ENCODE measurements at places on chromosomes 7 and 10. TPM values are rescaled to one million over a fixed set of nuclear protein-coding genes. Genes with fewer than 3 reads are reported as not detected.

GRCh38 chr7:54847921-54848320 is 88.9 kb upstream of the SEC61G start:
- no peak for DNase-seq
- H3K27ac ChIP-seq, result no peak overlapping the region
- no peak overlapping the region for H3K4me3 ChIP-seq
- peaks cover 3% of the 10 kb centered on the region for H3K27me3 ChIP-seq
- no peaks in the 10 kb centered on the region for H3K4me1 ChIP-seq
- H3K36me3 ChIP-seq, result peaks cover 18% of the 10 kb centered on the region

Gene ASAH2
- total RNA-seq, result 11.3 TPM

GRCh38 chr7:101618207-101618839 is 10.8 kb downstream of the MYL10 start:
- H3K4me3 ChIP-seq, result no peak overlapping the region
- peaks cover 8% of the 10 kb centered on the region for H3K27me3 ChIP-seq
- no peak for DNase-seq
- no peak overlapping the region for H3K27ac ChIP-seq
- no peaks in the 10 kb centered on the region for H3K36me3 ChIP-seq

- H3K27ac ChIP-seq, result peak overlapping the region; percentile 24
- H3K36me3 ChIP-seq, result no peaks in the 10 kb centered on the region
- no peak for DNase-seq
- H3K4me3 ChIP-seq, result no peak overlapping the region
- peaks cover 11% of the 10 kb centered on the region for H3K4me1 ChIP-seq
Observed at GRCh38 chr10:4766454-4766853, 59.6 kb upstream of the AKR1E2 start.

DNA sequence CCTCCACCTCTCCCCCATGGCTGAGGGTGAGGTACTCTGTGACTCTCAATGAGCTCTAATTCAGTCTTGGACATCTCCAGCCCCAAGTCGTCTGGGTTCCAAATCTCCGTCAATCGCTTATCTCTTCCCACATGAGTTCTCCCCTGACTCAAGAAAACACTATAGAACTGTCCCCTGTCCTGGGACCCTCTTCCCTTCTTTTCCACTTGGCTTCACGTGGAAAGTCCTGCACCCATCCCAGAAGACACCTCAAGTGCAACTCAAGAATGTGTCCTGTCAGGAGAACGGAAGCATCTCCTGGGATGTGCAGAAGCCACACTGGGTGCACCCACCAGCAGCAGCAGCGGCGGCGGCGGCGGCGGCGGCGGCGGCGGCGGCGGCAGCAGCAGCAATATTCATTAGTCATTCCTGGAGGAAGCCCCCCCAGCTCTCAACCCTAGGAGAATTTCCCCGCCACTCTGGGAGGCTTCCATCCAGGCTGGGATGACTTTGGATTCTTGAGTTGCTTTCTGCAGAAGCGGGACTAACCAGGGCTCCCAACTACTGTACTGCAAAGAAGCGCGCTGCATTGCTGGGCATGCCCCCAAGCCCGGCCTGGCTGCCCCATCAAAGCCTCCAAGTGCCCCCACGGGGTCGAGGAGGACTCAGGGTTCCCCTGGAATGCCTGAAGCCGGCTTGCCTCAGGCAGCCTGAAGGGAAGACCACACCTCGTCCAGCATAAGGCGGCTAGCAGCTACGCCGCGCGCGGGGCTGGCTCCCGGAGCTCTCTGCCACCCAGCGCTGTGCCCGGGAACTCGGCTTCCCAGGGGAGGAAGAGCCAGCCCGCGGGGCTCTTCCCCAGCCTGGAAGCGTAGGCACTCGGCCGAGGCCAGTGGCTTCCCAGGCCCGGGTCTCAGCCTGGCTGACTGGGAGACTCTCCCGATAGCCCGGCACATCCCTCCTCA is 1.0 kb downstream of the CRTAC1 start:
- peaks cover 4% of the 10 kb centered on the region for H3K36me3 ChIP-seq
- no peak overlapping the region for H3K27ac ChIP-seq
- H3K4me1 ChIP-seq, result peaks cover 17% of the 10 kb centered on the region

Gene SPDYE2B
- total RNA-seq, result not detected

GRCh38 chr7:93231259-93231658 is 907 bp upstream of the VPS50 start:
- H3K4me3 ChIP-seq, result peak overlapping the region; percentile 99
- H3K4me1 ChIP-seq, result no peaks in the 10 kb centered on the region
- H3K27ac ChIP-seq, result no peak overlapping the region
- H3K36me3 ChIP-seq, result no peaks in the 10 kb centered on the region

DNA sequence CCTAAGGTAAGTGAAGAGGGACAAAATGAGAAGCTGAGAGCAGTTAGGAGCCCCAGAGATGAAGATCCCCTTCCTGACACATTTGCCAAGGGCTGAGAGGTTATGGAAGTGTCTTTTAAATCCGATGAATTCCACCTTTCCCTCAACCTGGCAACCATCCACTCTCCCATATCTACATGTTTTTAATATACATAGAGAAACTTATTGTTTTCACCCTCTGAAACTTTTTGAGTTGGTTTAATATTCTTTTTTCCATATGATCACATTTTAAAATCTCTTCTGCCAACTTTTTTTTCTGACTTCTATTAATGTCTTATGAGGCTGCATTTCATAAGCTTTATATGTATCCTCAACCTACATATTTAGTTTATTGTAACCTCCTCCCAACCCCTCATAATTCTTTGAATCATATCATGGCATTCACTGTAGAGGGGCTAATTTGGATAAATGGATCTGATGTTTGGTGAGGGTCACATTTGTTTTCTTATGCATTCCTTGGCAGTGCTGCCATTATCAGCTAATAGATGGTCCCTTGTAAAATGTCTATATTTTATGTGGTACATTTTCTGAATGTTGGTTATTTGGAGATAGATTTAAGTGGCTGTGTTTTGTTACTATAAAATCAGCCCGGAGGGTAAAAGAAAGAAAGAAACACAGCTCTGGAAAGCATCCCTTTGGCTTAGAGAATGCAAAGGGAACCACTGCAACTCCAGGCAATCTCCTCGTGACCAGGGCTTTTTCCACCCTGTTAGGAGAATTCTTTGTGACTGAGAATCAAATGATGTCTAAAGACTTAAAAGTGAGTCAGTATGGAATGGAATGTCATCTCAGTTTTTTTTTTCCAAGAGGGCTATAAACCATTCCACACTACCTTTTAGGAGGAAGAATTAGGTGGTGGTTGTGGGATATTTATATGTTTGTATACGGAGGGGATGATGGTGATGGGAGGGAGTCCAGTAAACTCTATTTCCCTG is 334.4 kb downstream of the SUGCT start:
- no peaks in the 10 kb centered on the region for H3K4me1 ChIP-seq
- no peaks in the 10 kb centered on the region for H3K27me3 ChIP-seq
- no peak for DNase-seq
- H3K27ac ChIP-seq, result no peak overlapping the region
- no peaks in the 10 kb centered on the region for H3K36me3 ChIP-seq

GRCh38 chr10:99412099-99412498 is 18.3 kb downstream of the GOT1 start:
- H3K27me3 ChIP-seq, result peaks cover 3% of the 10 kb centered on the region
- no peak overlapping the region for H3K4me3 ChIP-seq
- no peak overlapping the region for H3K27ac ChIP-seq
- DNase-seq, result no peak
- no peaks in the 10 kb centered on the region for H3K36me3 ChIP-seq
- no peaks in the 10 kb centered on the region for H3K4me1 ChIP-seq

DNA sequence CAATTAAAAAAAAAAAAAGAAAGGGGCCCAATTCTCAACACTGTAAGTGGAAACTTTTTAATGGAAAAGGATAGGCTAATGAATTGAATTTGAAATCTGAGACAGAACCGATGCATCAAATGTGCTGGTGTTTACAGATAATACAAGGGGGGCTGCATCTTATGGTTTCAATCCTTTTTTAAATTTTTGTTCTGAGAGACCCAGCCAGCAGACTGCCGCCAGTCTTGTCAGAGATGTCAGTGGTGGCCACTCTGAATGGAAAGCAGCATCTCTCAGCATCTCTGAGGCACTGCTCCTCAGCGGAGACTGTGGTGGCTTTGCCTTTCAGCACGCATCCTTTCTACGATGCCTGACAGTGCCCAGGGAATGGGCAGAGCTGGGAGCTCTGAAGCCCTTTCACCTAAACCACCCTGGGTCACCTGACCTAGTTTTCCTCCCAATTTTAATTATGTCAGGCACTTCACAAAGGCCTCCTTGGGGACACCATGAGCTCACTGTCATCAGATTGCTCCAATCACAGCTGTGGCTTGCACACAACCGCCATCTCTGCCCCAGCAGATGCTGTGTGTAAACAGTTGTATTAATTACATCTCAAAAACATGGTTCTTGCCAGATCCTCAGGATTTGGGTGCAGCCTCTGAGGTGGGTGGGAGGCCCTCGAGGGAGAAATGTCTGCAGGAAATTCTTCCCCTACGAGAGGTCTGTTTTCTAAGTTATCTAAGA is 81.2 kb downstream of the EGFR start:
- no peaks in the 10 kb centered on the region for H3K36me3 ChIP-seq
- H3K4me1 ChIP-seq, result peaks cover 46% of the 10 kb centered on the region
- peak overlapping the region; percentile 94 for H3K27ac ChIP-seq
- H3K27me3 ChIP-seq, result peaks cover 2% of the 10 kb centered on the region

Gene COL26A1
- 66.2 TPM for total RNA-seq

Gene RGS10
- total RNA-seq, result 311 TPM

DNA sequence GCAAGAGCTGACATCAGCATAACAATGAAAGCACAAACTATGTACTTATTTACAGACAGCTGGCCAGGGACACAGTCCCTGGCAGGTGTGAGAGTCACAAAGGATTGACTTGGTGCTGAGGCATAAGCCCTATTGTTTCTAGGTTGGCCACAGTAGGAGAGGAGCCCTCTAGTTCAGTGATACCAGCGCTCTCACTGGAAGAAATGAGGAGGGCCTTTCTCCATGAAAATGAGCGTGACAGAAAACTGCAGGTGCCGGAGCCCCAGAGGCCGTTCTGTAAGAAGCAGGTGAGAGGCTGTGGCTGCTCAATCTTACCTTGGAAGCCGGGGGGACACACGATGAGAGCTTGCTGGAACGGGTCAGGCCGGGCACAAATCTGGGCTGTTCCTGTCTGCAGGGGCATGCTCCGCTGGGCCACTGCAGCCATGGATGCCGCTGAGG is 90.5 kb downstream of the CLEC2L start:
- H3K36me3 ChIP-seq, result peaks cover 3% of the 10 kb centered on the region
- no peak for DNase-seq
- H3K27ac ChIP-seq, result no peak overlapping the region
- H3K4me3 ChIP-seq, result no peak overlapping the region
- peaks cover 7% of the 10 kb centered on the region for H3K4me1 ChIP-seq

DNA sequence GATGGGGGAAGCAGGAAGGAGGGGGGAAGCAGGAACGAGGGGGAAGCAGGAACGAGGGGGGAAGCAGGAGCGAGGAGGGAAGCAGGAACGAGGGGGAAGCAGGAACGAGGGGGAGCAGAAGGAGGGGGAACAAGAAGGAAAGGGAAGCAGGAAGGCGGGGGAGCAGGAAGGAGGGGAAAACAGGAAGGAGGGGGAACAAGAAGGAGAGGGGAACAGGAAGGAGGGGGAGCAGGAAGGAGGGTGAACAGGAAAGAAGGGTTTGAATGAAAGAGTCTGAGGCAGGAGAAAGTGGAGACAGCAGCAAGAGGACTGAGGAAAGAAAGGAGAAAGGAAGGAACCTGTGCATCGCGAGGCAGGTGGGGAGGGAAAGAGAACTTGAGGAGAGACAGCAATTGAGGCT is 256.6 kb downstream of the PTEN start:
- no peak overlapping the region for H3K27ac ChIP-seq
- H3K36me3 ChIP-seq, result no peaks in the 10 kb centered on the region
- no peak for DNase-seq
- H3K27me3 ChIP-seq, result peaks cover 1% of the 10 kb centered on the region
- no peaks in the 10 kb centered on the region for H3K4me1 ChIP-seq

DNA sequence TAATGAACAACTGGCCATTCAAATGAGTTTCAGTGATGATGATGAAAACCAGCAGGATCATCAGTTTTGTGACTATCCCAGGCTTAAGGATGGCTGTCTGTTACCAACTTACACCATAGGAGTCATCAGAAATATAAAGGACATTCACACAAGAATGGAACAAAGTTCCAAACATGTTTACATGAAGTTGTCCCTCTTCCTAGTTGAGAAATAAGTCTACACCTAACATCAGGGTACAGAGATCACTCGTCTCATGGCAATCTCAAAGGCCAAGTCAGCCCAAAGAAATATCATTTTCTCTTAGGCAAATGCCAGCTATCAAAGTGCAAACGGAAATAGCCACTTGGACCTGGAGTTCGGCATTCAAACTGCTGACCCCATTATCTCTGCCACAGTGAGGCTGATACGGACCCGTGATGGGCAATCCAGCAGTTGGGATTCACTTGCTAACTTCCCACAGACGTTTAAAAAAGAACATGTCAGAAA is 53.0 kb downstream of the CREB3L2 start:
- H3K27me3 ChIP-seq, result peaks cover 8% of the 10 kb centered on the region
- H3K36me3 ChIP-seq, result no peaks in the 10 kb centered on the region

Gene CPVL
- total RNA-seq, result 20.3 TPM

- peak overlapping the region; percentile 24 for H3K27ac ChIP-seq
- H3K27me3 ChIP-seq, result no peaks in the 10 kb centered on the region
- H3K36me3 ChIP-seq, result no peaks in the 10 kb centered on the region
- H3K4me3 ChIP-seq, result no peak overlapping the region
- peaks cover 5% of the 10 kb centered on the region for H3K4me1 ChIP-seq
- DNase-seq, result no peak
Observed at GRCh38 chr7:38220452-38220851, 42.4 kb downstream of the STARD3NL start.

- peak overlapping the region; percentile 89 for H3K4me3 ChIP-seq
- no peak for DNase-seq
- H3K4me1 ChIP-seq, result peaks cover 12% of the 10 kb centered on the region
- H3K36me3 ChIP-seq, result no peaks in the 10 kb centered on the region
Observed at GRCh38 chr7:6375348-6376101, 72.2 kb downstream of the DAGLB start.

- H3K4me3 ChIP-seq, result no peak overlapping the region
- DNase-seq, result no peak
- H3K27me3 ChIP-seq, result no peaks in the 10 kb centered on the region
Observed at GRCh38 chr7:7897509-7897908, 71.1 kb upstream of the GLCCI1 start.

GRCh38 chr10:20920061-20920460 is 22.9 kb upstream of the NEBL start:
- H3K27ac ChIP-seq, result no peak overlapping the region
- H3K27me3 ChIP-seq, result no peaks in the 10 kb centered on the region
- no peaks in the 10 kb centered on the region for H3K36me3 ChIP-seq
- no peak overlapping the region for H3K4me3 ChIP-seq

Gene PPP1R17
- total RNA-seq, result 657 TPM

Gene FAS
- total RNA-seq, result 0.69 TPM

DNA sequence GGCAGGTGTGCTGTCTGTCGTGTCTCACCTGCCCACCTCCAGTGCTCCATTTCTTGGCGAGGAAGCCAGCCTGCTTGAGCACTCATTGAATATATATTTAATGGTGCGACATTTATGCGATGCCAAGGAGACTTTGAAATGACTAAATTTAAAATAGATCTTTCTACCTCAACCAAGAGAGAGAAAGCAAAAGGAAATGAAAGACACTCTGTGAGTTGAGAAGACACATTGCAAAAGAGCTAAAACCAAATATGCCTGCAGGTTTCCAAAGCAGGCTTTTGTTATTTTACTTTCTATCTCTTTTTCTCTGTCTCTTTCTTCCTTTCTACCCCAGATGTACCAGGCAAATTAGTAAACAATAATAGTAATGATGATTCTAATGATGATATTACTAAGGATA is 53.6 kb upstream of the AOAH start:
- H3K27ac ChIP-seq, result no peak overlapping the region
- no peak for DNase-seq
- H3K4me1 ChIP-seq, result no peaks in the 10 kb centered on the region
- peaks cover 5% of the 10 kb centered on the region for H3K36me3 ChIP-seq

GRCh38 chr7:21146642-21147423 is 281.1 kb upstream of the SP4 start:
- H3K4me3 ChIP-seq, result no peak overlapping the region
- no peak for DNase-seq
- H3K27me3 ChIP-seq, result peaks cover 5% of the 10 kb centered on the region
- no peaks in the 10 kb centered on the region for H3K36me3 ChIP-seq
- H3K27ac ChIP-seq, result no peak overlapping the region
- H3K4me1 ChIP-seq, result peaks cover under 1% of the 10 kb centered on the region

Gene ANXA7
- total RNA-seq, result 35.9 TPM

All from glutamatergic neuron (in vitro differentiated cells).